ENCODE measurements at places on chromosomes 2 and 18.
A peak's percentile ranks its signal among the peaks of the same experiment; 100 is the strongest.

- DNase-seq = no peak
Observed at GRCh38 chr2:33521791-33522281, 45.4 kb downstream of the RASGRP3 start.

DNA sequence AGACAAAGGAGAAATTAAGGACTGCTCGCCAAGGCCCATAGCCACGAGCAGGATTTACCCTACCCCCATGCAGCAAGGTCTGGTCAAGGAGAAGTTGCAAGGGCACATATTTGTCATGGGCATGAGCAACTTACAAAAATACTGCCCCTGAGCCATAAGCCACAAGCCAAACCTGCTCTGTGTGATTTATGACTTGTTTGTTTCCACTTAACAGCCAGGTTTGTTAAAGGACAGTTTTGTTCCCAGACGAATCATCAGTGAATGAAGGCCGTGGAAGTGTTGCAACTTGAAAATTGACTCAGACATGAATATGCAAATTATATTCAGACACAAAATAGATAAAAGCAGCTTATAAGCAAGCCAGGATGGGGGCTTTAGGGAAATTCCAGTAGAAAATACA lies 31.3 kb upstream of the EVA1A start:
- no peak for DNase-seq

DNA sequence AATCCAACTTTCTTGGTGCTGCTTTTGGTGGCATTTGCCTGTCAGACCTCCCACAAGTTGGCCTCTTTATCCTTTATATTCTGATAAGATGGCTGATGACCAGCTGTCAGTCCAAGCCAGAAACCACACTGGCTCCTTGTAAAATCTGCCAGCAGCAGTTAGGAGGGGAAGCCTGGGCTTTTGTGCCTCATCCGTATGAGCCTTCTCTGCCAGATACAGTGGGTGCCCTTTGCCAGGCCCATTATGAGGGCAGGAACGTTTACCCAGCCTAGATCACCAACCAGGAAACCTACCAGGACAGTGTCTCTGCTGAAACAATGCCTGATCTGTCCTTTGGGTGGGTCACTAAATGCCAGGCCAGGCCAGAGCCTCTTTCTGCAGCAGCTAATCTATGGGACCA lies 202.9 kb upstream of the SP5 start:
- no peak for DNase-seq

- DNase-seq = no peak
Observed at GRCh38 chr2:5540856-5541255, 151.3 kb upstream of the SOX11 start.

GRCh38 chr2:111660811-111661210 lies 223.2 kb downstream of the ANAPC1 start:
- no peak for DNase-seq

GRCh38 chr2:102103992-102104871 lies 38.3 kb upstream of the IL1R1 start:
- DNase-seq = no peak

GRCh38 chr18:79583426-79583825 lies 96.2 kb upstream of the CTDP1 start:
- no peak for DNase-seq

GRCh38 chr2:237652854-237653253 lies 25.5 kb downstream of the LRRFIP1 start:
- no peak for DNase-seq

- DNase-seq = no peak
Observed at GRCh38 chr2:229749779-229750178, 35.4 kb upstream of the DNER start.

- no peak for DNase-seq
Observed at GRCh38 chr2:101821059-101821805, 123.7 kb downstream of the MAP4K4 start.

DNA sequence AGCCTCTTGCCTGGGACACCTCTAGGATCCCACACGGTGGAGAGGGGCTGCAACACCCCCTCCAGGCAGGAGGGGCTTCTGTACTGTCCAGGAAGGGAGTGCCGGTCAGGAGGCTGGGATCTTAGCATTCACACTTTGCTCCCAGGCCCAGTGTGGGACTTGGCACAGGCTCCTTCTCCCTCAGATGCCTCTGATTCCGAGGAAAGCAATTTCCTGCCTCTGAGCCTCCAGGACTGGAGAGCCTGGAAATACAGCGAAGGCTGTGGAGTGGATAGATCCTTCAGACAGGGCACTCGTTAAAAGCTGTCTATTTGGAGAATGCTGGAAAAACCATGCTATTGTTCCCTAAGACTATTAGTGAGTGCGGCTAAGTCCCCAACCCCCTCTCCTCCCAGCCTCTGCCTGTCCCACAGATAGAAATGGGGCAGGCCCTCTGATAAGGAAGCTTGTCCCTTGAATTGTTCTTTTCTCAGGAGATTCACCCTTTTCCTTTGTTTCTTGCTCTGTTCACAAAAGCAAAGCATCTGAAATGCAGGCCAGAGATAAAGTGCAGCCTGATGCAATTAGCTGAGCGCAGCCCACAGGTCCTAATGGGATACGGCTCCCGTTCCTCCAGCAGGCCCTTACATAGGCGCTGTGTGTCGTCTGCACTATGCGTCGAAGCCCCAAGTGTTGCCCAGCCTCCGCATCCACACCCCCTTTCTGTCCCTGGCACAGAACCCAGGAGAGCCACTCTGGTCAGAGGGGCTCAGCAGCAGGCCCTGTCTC lies 252.2 kb downstream of the KLHL29 start:
- no peak for DNase-seq

GRCh38 chr2:61949714-61950560 lies 44.5 kb downstream of the COMMD1 start:
- no peak for DNase-seq

- DNase-seq = no peak
Observed at GRCh38 chr2:7096726-7097352, 179.6 kb downstream of the RNF144A start.

DNA sequence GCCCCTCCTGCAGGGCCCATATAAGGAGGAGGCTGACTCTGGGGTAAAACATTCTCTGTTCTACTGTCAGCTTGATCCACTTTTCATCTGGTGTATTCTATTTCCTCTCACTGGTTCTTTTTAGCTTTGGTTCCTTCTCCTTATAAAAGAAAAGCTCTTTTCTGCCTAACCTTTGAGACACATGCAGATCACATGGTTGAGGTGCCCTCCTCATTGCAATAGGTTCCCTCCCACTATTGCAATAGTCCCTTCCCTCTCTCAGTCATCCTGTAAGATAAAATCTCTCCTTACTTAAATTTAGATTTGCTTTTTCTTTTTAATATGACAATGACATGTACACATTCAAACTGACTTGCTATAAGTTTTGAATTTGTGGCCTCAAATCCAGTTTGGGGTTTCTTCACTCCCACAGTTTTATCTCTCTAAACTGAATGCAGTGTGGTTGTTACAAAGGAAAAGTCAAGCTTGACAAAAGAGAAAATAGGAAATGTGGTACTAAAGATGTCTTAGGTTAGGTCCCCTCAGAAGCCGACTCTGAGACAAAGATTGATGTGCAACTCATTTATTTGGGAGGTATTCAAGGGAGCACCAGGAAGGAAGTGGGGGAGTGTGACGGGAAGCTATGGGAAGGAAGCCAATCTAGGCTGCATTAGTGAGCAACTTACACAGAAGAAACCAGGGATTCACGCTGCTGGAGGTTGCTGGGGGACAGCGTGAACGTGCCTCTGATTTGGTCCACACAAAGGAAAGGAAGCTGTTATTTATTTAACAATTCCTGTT lies 127.6 kb upstream of the LINC00305 start:
- no peak for DNase-seq

GRCh38 chr2:241976296-241976695 lies 106.8 kb downstream of the RTP5 start:
- DNase-seq = no peak

GRCh38 chr2:190663348-190663747 lies 14.5 kb downstream of the NAB1 start:
- DNase-seq = no peak

- peak; percentile 13 for DNase-seq
Observed at GRCh38 chr2:182077448-182078142, 91.9 kb downstream of the PPP1R1C start.
